ENCODE measurements at places on chromosomes 7 and 10.

GRCh38 chr10:72557362-72557761 is 68.5 kb downstream of the MICU1 start:
- no peak for DNase-seq

DNA sequence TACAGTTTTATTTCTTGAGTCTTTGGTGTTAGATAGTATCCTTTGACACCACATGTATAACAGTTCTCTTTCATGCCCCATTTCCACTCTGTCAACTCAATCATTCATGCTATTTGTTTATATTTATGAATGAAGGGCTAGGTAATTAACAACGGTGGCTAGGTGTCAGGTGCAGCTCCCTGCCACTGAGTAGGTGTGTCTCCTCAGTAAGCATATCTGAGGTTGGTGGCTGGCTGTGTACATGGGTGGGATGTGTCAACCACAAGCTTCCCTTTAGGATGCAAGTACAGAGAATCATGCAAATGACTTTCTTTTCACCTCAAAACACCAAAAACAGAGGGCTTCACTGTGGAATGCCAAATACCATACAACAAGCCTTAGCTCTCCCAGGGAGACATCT is 83.4 kb downstream of the ZNF365 start:
- no peak for DNase-seq

- peak; percentile 82 for DNase-seq
Observed at GRCh38 chr10:62093863-62094291, 174.8 kb downstream of the RTKN2 start.

DNA sequence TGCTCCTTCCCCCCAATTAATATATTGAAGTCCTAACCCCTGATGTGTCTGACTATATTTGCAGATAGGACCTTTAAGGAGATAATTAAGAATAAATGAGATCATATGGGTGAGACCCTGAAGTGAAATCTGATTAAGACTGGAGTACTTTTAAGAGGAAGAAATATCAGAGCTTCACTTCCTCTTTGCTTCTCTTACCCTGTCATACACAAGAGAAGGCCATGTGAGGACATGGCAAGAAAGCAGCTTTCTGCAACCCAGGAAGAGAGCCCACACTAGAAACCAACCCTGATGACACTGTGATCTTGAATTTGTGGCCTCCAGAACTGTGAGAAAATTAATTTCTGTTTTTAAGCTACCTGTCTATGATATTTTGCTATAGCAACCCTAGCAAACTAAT is 44.2 kb downstream of the JMJD1C start:
- no peak for DNase-seq

GRCh38 chr7:129367349-129367699 is 66.9 kb upstream of the STRIP2 start:
- no peak for DNase-seq

- no peak for DNase-seq
Observed at GRCh38 chr7:94345907-94346306, 48.8 kb upstream of the COL1A2 start.

- DNase-seq: no peak
Observed at GRCh38 chr7:117399820-117400422, 27.4 kb downstream of the ASZ1 start.

DNA sequence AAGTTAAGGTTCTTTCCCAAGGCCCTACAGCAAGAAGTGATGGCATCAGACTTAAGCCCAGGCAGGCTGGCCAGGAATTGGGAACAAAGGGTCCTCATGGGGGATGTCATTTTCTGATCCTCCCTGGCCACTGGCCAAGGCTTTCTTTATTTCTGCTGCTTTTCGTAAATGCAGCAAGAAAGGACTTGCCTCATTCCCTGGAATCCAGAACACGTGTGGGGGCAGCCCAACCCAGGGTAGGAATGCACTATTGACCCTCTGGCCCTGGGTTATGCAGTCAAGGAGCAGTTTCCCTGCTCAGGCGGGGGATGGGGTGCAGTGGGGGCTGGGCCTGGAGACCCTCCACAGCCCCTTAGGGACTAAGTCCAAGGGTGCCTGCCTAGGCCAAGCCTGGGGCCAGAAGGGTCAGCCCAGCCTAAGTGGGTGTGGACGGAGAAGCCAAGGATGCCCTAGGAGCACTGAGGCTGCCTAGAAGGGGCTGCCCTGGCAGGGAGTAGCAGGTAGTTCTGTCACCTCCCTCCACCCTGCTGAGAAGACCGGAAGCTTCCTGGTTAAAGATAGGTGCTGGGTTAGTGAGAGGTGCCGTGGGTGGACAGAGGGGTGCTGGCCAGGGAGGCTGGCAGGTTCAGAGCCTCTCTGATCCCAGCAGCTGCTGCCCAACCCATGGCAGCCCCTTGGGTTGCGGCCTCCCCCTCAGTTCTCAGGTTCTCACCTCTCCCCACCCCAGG is 179.2 kb downstream of the SH3PXD2A start:
- DNase-seq: no peak

DNA sequence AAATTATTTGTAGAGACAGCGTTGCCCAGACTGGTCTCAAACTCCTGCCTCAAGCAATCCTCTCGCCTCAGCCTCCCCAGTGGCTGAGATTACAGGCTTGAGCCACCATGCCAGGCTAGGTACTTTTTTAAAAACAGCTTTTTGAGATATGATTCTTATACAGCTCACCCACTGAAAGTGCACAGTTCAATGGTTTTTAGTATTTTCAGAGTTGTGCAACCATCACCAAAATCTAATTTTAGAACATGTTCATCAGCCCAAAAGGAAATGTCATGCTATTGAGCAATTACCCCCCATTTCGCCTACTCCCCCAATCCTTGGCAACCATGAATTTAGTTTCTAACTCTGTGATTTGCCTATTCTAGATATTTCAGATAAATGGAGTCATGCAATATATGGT is 73.7 kb downstream of the EVX1 start:
- no peak for DNase-seq

DNA sequence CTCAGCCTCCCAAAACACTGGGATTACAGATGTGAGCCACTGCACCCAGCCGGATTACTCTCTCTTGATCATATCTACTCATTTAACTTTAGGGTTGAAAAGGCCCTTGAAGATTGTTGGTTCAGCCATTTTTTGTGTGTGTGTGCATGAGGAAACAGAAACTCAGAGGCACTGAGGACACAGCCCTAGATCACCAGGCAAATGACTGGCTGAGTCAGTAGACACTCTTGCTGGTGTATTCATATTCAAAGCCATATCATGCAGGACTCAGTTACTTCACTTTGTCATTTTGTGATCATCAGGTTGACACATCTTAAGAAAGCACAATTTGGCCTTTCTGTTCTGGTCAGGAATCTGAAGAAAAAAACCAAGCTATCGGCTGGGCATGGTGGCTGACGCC is 253.4 kb downstream of the TRIL start:
- no peak for DNase-seq

- DNase-seq: no peak
Observed at GRCh38 chr10:74433993-74434392, 283.0 kb downstream of the ADK start.

DNA sequence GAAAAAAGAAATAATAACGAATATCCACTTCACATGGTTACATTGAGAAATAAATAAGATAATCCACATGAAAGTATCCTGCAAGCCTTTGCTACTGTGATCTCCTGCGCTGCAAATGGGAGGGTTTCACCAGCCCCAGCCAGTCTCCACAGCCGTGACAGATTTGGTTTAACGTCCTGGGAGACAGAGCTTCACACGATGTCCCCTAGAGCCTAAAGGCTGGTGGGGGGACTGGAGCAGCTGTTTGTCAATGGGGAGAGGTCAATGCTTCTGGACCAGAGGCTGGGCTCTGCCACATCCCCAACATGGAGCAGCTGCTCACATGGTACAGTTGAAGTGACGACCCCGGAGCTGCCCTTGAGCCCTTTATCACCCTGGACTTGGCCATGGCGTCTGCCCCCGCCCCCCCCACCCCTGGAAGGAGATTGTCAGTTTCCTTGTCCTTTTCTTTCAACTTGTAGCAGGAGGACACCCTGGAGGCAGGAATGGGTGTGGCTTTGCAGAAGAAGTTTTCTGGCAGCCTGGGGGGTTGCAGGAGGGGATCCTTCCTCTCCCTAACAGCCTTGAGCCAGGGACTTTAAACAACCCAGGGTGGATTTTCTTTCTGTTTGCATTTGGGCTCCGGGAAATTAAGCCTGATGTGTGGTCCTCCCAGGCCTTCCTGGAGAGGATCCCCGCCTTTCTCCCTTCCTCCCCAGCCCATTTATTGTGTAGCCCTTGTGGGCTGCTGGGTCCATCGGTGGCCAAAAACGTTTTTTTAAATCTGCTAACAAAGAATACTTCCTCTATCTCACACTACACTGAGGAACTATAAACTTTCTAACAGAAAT is 37.0 kb upstream of the MXI1 start:
- DNase-seq: peak; percentile 45

DNA sequence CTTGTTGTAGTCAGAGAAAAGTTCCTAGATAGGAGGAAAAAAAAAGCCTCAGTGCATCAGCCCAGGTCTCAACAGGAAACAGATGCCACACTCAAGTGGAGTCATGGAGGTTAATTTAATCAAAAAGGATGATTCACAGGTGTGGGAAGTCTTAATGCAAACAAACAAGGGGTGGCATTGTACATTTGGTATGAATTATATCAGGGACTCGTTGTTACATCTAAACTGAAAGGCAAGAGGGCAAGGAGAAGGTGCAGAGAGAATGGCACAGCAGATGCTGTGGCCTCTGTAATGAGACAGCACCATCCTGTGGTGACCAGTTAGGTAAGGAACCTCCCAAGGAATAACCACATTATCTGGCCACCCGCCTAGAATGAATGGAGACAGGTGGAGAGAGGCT is 133.7 kb downstream of the PTPRZ1 start:
- DNase-seq: peak; percentile 43

DNA sequence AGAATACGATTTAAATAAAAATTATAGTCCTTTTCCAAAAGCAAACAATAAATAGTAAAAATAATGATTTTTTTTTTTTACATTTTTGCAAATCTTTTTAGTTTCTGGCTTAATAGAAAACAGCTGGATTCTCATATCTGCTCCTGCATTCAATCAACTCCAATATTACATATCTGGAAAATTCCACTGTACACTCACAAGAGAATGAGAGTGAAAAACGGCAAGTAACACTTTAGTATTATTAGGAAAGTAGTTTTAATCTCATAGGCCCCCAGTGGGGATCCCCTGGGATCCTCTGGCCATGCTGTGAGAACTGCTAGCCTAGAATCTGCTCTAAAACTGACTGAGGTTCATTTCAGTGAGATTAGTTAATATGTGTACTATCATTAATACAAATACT is 128.6 kb upstream of the LRRN3 start:
- no peak for DNase-seq

DNA sequence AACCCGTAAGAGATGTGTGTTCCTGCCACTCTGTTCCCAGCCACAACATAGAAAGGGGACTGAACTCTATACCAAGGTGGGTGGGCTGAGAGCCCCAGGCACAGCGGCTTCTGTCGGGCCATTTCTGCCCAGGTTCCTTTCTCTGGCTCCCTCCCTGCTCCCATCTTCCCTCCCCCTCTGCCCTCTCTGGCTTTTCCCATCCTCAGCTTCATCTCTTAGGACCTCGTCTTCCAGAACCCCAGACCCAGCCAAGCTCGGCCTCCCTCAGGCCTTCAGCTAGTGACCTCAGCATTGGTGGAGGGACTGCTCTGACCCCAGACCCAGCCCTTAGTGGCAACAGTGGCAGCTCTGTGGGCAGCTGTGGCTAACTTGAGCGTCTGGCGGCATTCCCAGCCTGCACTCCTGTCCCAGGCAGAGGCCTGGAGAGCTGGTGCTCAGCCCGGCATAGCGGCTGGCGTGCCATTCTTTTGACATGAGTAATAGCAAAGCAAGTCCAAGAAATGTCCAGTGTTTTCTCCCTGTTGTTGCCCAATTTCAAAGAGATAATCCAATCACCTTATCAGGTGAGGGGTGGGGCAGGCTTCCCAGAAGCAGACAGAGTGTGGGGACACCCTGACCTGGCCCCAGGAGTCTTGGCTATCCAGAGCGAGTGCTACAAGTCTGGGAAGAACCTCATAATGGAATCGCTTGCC is 15.9 kb downstream of the PTPRE start:
- DNase-seq: peak; percentile 47

- DNase-seq: peak; percentile 72
Observed at GRCh38 chr10:99711129-99711719, 20.7 kb downstream of the COX15 start.

DNA sequence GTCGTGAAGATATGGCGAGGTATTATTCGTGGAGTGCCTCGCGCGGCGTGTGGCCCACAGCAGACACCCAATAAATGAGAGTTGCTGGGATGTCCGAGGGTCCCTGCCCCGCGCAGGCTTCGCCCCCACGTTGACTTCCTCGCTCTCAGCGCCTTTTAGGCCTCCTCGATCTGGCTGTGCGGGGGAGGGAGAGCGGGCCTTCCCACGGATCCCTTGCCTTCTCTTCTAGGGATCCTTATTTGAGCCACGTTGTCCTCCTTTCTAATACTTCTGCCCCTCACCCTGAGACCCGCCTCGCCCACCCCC is 660 bp downstream of the VCL start:
- no peak for DNase-seq

DNA sequence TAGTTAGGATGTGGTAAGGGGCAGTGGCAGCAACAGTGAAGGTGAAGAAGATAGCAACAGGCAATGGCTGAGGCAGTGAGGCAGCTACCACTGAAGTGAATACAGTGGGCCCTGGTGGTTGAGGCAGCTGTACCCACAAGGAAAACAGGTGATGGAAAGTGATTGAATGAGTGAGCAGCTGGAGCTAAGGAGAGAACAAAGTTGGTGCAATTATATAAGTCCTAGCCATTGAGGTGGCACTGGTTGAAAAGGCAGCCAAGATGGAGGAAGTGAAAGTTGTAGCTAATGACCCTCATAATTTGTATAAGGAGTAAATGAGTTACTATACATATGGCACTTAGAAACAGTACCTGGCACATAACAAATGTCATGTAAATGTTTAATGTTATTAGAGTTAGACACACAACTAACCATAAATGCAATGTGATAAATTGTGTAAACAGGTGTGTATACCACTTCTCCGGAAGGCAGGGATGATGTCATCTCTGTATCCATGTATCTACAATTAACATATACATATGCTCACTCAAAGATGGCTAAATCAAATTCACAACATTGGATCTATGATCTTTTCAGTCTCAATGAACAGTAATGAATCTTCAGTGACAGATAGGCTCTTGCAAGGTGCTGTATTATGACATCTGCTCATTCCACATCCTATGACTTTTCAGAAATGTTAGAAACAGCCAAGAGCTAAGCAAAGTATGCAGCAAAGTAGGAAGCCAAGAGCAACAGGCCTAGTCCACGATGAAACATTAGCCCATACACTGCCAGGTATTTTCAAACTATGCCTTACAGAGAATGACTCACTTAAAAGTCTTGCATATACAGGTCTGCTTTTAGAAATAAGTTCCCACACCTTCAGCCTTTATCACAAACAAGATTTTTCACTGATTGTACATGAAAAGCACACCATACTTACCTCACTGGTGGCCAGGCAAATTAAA is 10.7 kb downstream of the XPNPEP1 start:
- DNase-seq: peak; percentile 67

- DNase-seq: no peak
Observed at GRCh38 chr7:26011039-26011696, 140.8 kb upstream of the NFE2L3 start.

Data from SJCRH30 (cell line).